ENCODE measurements at places on chromosomes 11 and 22. TPM values are rescaled to one million over a fixed set of nuclear protein-coding genes. Genes with fewer than 3 reads are reported as not detected.
A peak's percentile ranks its signal among the peaks of the same experiment; 100 is the strongest.

DNA sequence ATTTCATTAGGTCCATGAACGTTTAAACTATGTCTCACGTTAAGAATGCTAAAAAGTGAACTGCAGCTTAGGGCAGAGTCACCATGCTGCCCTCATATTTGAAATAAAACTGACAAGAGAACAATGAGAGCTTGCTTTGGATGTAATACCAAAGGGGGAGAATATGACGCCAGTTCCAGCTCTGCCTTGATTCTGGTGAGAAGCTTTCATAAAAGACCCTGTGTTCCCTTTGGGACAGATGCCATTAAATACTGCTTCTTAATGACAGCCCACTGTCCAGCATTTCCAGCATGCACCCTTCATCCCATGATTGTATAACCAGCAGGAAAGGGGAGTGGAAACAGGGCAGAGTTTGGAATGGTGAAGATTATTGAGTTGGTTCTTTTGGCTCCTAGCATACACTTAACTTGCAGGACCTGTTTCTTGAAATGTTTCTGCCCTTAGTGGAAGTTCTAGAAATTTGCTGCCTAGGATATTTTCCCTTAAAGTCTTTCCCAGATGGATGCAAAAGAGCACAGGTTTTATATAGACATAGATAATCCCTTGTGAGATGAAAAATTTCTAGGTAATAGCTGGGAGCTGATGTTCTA lies 139.3 kb upstream of the LDLRAD3 start:
- no peak overlapping the region for H3K27ac ChIP-seq
- no peaks in the 10 kb centered on the region for H3K36me3 ChIP-seq
- no peaks in the 10 kb centered on the region for H3K27me3 ChIP-seq
- DNase-seq: no peak

- H3K27me3 ChIP-seq: no peaks in the 10 kb centered on the region
- peak overlapping the region; percentile 86 for H3K27ac ChIP-seq
- H3K4me1 ChIP-seq: peaks cover 34% of the 10 kb centered on the region
- H3K36me3 ChIP-seq: peaks cover 13% of the 10 kb centered on the region
These were observed 9.6 kb upstream of the UCP3 start for GRCh38 chr11:74018331-74019005.

GRCh38 chr11:43557553-43558110 lies 122.9 kb upstream of the HSD17B12 start:
- no peaks in the 10 kb centered on the region for H3K36me3 ChIP-seq
- no peaks in the 10 kb centered on the region for H3K27me3 ChIP-seq
- peaks cover 5% of the 10 kb centered on the region for H3K4me1 ChIP-seq
- H3K27ac ChIP-seq: no peak overlapping the region

DNA sequence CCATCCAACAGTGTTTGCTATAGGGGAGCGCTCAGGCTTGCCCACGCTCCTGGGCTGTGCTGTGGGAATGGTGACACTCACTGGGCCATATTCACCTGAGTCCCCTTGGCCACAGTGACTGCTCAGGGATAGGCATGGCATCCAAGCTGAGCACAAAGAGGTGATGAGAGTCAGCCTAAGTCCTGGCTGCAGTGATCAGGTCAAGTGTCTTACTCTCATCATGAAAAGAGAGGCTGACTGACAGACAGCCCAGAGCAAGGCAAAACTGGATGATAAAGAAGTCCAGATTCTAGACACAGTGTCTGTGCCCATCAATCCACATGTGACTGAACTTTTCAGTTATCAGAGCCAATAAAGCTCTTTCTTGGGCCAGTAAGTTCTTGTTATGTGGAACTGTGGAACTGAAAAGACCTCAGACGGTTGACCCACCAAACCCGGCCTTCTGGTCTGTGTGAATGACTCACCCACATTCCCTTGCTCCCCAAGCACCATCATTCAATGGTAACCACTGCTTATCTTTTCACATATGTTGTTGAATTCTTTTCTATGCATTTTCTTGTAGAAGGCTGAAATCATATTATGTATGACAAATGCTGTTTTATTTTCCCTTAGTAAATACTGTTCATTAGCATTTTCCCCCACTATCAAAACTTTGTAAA lies 43.2 kb upstream of the YPEL1 start:
- no peaks in the 10 kb centered on the region for H3K27me3 ChIP-seq
- H3K4me3 ChIP-seq: no peak overlapping the region
- no peak for DNase-seq
- H3K36me3 ChIP-seq: peaks cover 46% of the 10 kb centered on the region

- H3K36me3 ChIP-seq: no peaks in the 10 kb centered on the region
- H3K27ac ChIP-seq: no peak overlapping the region
- H3K27me3 ChIP-seq: no peaks in the 10 kb centered on the region
- DNase-seq: no peak
- no peak overlapping the region for H3K4me3 ChIP-seq
- H3K4me1 ChIP-seq: peaks cover 13% of the 10 kb centered on the region
These were observed 9.9 kb upstream of the TTLL1 start for GRCh38 chr22:43099095-43099494.

Gene PGA5
- total RNA-seq: 1.2 TPM

DNA sequence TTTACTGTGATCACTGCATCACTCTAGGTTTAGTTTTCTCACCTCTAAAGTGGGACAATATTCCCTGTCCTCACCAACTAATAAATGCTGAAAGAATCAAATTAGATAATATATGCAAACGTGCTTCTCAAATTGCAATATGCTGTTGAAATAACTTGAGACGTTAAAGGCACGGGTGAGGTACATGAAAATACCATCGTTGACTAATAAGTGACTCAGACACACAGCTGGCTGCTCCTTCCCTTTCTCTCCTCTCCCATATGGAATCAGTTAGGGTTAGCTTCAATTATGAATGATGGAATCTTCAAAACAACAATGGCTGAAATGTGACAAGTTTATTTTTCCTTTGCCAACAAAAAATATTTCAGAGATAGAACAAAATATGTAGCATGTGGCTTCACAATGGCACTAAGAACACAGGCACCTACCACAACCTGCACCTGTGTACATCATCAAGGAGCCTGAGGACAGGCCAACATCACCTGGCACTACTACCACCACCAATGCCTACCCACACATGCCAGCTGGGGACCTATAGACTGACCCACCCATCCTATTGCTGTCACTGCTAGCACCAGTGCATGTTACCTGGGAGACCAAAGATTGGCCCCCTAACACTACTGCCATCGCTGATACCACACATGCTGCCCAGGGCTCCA lies 13.7 kb downstream of the GDPD4 start:
- no peaks in the 10 kb centered on the region for H3K36me3 ChIP-seq
- no peak for DNase-seq
- no peak overlapping the region for H3K4me3 ChIP-seq
- H3K4me1 ChIP-seq: no peaks in the 10 kb centered on the region

Gene TMEM45B
- 38.7 TPM for total RNA-seq

DNA sequence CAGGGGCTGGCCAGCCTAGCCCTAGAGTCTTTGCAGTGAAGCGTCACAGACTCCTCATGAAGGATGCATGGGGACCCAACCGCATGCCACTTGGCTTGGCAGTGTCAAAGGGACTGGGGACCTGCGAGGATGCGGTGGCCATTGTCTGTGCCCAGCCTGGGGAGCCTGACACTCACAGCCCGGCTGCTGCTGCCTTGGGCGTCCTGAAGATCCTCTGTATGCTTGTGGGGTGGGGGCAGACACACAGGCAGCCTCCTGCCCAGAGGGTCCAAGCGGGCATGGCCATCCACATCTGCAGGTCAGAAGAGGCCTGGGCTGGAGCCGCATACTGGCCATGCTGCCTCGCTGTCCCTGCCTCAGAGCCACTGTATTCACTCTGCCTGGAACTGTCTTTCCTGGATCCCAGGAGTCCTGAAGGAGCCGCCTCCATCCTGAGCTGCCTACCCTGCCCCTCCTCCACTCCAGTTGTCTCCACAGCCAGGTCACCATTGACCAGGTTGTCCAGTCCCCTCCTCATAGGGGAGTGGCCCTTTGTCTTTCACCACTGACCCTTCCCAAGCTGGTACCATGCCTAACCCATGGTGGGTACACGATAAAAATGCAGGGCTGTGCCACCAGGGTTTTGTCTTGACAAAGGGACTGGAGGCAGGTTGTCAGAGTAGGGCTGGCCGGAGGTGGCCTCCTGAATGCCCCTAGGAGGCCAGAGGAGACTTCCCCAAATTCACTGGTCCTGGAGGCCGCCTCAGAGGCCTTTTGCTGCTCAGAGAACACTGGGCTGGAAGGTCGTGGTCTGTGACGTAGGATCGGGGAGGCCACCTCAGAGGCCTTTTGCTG lies 107.0 kb downstream of the KCNQ1OT1 start:
- H3K27me3 ChIP-seq: no peaks in the 10 kb centered on the region
- peak; percentile 45 for DNase-seq
- no peak overlapping the region for H3K27ac ChIP-seq

DNA sequence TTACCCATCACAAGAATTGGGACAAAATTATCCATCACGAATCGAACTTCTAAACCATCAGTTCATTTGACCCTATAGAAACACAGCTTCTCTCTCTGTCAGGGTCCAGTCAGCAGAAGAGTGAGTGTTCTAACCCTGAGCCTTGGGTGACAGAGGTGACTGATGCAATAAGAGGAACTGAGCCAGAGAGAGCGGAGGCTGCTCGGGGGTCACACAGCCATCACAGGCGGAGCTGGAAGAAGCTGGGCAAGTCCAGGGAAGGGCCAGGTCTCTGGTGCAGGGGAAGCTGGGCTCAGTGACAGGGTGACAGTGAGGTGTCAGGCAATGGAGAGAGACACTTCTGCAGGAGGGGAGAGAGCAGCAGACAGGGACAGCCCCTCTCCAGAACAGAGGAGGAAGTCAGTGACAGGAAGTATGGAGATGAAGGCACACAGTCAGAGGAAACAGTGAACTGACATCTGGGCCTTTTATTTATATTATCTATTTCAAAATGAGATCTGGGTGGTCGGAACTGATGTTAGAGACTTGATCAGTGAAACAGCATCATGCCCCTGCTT lies 184.0 kb upstream of the TBCEL start:
- H3K4me1 ChIP-seq: no peaks in the 10 kb centered on the region
- no peaks in the 10 kb centered on the region for H3K36me3 ChIP-seq

DNA sequence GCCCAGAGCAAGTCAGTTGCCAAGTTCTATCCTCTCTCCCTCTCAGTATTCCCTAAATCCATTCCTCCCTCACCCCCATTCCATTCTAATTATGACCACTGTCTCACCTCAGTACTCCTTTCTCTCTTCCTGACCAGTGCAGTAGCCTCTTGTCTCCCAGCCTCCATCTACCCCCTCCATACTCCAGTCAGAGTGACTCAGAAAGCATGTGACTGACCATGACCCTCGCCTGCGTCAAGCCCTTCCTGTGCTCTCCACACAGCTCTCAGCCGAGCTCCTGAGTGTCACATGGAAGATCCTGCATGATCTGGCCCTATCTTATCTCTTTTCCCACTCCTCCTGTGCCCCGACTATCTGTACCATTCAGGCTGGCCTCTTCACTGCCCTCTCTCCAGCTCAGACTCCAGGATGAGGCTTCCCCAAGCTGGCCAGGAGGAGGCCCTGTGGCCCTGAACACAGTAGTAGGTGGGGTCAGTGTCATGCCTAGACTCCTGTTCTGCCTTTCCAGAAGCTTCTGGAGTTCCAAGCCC lies 42.6 kb downstream of the NEU3 start:
- no peak for DNase-seq
- H3K27ac ChIP-seq: no peak overlapping the region
- H3K4me1 ChIP-seq: no peaks in the 10 kb centered on the region
- H3K36me3 ChIP-seq: no peaks in the 10 kb centered on the region
- no peak overlapping the region for H3K4me3 ChIP-seq
- H3K27me3 ChIP-seq: no peaks in the 10 kb centered on the region

DNA sequence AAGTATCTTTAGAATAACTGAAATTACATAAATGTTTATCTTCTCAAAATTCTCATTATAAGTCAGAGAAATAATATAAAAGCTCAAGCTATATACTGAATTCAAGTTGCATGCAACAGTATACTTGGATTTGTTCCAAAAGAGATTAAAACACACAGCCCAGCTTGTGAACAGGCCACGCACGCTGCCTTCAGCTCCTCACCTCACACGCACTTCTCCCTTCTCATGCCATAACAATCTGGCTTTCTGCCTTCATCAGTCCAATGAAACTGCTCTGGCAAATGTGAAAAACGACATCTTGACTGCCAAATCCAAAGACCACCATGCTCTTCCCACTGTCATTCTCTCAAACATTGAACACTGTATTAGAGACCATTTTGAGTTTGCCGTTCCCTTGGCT lies 22.1 kb downstream of the ATP6V1E1 start:
- H3K4me3 ChIP-seq: no peak overlapping the region
- H3K4me1 ChIP-seq: peaks cover 5% of the 10 kb centered on the region
- no peak overlapping the region for H3K27ac ChIP-seq

DNA sequence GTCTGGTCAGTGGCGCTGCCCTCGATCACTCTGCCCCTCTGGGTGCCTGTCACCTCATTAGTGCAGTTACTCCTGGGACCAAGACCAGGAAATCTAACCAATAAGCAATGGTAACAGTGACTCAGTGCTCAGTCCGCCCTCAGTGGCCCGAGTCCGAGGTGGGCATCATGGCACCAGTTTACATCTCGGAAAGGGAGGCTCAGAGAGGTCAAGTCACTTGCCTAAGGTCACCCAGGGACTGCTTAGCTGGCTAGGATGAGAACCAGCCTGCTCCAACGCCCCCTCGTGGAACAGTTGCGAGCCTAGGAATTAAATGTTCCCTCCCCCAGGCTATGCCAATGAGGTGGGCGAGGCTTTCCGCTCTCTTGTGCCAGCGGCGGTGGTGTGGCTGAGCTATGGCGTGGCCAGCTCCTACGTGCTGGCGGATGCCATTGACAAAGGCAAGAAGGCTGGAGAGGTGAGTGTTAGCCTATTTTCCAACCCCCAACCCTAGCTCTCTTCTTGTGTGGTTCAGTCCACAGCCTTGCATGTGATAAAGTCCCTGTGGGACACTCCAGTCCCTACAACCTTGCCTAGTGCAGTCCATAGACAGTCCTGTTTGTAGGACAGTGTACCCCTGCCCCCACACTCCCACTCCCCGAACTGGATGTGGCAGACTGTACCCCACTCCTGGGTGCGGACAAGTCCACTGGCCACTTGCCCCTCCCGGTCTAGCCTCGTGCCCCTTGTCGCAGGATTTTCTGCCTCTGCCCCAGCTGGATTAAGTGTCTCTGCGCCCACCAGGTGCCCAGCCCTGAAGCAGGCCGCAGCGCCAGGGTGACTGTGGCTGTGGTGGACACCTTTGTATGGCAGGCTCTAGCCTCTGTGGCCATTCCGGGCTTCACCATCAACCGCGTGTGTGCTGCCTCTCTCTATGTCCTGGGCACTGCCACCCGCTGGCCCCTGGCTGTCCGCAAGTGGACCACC lies 1.1 kb downstream of the MTFP1 start:
- peak overlapping the region; percentile 66 for H3K4me3 ChIP-seq
- no peaks in the 10 kb centered on the region for H3K27me3 ChIP-seq
- H3K4me1 ChIP-seq: peaks cover 39% of the 10 kb centered on the region
- peak overlapping the region; percentile 86 for H3K27ac ChIP-seq
- peak; percentile 83 for DNase-seq

Data from upper lobe of left lung (tissue), 6 donors.